Thyroid gland (tissue), 4 donors: ENCODE measurements at places on chromosomes 13 and 19. TPM values are rescaled to one million over a fixed set of nuclear protein-coding genes. Genes with fewer than 3 reads are reported as not detected.

Gene FBXO27
- total RNA-seq = 4.1 TPM

Gene OSCAR
- 1.1 TPM for total RNA-seq

Gene ZNF599
- 17.7 TPM for total RNA-seq

Gene CGB5
- total RNA-seq = not detected

Gene ZIC5
- total RNA-seq = not detected

Gene CGB3
- not detected for total RNA-seq

Gene VSTM2B
- total RNA-seq = not detected

Gene PPM1N
- total RNA-seq = 1.1 TPM

Gene FPR2
- total RNA-seq = 0.11 TPM

Gene DOCK9
- total RNA-seq = 161 TPM

DNA sequence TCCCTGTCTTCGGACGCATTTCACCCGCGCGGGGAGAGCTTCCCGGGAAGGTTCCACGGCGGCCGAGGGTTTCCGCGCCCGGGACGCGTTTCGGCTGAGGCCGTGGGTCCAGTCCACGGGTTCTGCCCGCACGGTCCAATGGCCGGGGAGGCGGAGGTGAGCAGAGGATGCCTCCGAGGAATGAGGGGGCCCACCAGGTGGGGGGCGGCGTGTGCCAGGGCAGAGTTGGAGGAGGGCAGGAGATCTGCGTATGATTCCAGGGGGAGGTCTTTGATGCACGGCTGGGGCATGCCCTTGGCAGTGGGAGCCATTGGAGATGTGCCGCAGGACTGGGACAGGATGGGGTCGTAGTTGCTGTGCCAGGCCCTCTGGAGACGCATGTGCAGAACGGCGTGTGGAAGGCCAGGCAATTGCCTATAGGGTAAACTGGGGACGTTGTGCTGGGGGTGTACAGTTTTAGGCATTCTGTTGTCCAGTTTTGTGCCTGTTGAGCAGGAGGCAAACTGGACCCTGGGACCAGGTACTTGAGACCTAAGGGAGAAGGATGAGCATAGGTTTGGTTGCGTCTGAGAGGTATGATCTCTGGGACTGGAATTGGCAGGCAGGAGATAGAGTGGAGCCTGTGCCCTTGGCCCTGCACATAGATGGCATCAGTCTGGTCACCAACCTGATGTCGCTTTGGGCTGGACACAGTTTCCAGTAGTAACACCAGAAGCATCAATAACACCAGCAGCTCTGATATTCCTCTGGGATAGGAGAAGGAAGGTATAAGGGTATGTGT is 751 bp downstream of the ZNF584 start:
- H3K36me3 ChIP-seq = no peaks in the 10 kb centered on the region
- peak overlapping the region; percentile 96 for H3K4me3 ChIP-seq
- DNase-seq = peak; percentile 25
- no peaks in the 10 kb centered on the region for H3K27me3 ChIP-seq

DNA sequence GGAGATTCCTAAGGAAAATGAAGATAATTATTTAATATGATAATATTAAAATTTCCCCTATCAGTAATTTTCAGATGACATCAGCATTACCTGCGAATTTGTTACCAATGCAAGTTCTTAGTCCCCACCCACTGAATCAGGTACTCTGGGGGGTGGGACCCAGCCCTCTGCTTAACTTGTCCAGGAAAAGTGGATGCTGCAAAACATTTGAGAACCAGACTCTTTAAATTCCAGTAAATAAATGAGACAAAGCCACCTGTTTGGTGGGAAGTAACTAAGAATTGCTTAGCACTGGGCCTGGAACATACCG is 495 bp upstream of the ZNF599 start:
- H3K36me3 ChIP-seq = peaks cover 7% of the 10 kb centered on the region
- peaks cover 13% of the 10 kb centered on the region for H3K4me1 ChIP-seq
- H3K4me3 ChIP-seq = peak overlapping the region; percentile 49
- no peak overlapping the region for H3K27ac ChIP-seq

GRCh38 chr13:56864451-56864850 is 276.3 kb upstream of the PRR20A start:
- no peaks in the 10 kb centered on the region for H3K4me1 ChIP-seq
- no peak overlapping the region for H3K4me3 ChIP-seq
- H3K27me3 ChIP-seq = no peaks in the 10 kb centered on the region

DNA sequence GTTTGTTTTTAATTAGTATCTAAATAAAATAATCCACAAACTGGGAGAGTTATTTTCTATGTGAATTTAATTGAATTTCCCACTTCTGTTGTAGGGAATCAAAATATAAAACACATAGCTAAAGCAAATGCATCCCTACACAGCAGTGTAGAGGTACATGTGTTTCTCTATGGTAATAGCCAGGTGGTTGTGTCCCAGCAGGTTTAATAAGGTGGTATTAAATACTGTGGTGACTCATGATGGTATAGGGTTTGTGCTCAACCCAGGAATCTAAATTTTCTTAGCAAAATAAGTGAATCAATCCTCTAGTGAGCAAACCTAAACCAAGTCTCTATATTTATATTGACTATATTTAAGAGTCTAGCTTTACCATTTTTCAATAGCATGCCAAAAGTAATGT is 30.0 kb downstream of the PCDH9 start:
- H3K27ac ChIP-seq = no peak overlapping the region
- H3K36me3 ChIP-seq = no peaks in the 10 kb centered on the region
- DNase-seq = no peak
- H3K27me3 ChIP-seq = no peaks in the 10 kb centered on the region
- no peak overlapping the region for H3K4me3 ChIP-seq

DNA sequence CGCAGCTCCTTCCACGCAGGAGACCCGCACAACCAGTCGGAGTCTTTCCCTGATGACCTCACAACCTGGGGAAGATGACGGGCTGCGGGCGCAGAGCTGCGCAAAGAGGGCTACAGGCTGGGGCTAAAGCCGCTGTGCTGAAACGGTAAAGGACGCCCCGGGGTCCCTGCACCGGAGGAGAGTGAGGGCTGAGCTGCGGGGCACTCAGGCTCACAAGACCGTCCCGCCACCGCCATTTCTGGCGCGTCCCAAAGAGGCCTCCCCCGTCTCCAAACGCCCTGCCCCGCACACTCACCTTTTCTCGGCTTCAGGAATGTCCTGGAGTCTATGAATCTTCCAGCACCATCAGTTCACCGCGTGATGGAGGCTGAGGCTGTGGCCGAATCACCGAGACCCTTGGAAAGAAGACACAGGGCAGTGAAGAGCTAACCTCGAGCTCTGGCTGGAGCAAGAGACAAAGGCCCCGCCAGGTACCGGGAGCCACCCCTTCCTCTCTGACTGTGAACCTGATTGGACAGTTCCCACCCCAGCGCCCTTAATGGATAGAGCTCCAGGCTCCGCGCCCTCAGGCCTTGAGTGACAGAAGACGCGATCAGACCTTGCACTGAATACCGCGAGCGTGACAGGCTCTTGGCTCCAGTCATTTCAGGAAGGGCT is 41.8 kb upstream of the ZNF429 start:
- peaks cover 3% of the 10 kb centered on the region for H3K4me1 ChIP-seq
- peak overlapping the region; percentile 17 for H3K4me3 ChIP-seq
- H3K27me3 ChIP-seq = no peaks in the 10 kb centered on the region
- no peaks in the 10 kb centered on the region for H3K36me3 ChIP-seq
- peak; percentile 64 for DNase-seq
- H3K27ac ChIP-seq = no peak overlapping the region

GRCh38 chr13:43309311-43309710 is 285.9 kb downstream of the DNAJC15 start:
- no peaks in the 10 kb centered on the region for H3K36me3 ChIP-seq
- no peak overlapping the region for H3K27ac ChIP-seq
- H3K4me3 ChIP-seq = no peak overlapping the region
- no peaks in the 10 kb centered on the region for H3K27me3 ChIP-seq
- H3K4me1 ChIP-seq = peaks cover 7% of the 10 kb centered on the region
- no peak for DNase-seq

DNA sequence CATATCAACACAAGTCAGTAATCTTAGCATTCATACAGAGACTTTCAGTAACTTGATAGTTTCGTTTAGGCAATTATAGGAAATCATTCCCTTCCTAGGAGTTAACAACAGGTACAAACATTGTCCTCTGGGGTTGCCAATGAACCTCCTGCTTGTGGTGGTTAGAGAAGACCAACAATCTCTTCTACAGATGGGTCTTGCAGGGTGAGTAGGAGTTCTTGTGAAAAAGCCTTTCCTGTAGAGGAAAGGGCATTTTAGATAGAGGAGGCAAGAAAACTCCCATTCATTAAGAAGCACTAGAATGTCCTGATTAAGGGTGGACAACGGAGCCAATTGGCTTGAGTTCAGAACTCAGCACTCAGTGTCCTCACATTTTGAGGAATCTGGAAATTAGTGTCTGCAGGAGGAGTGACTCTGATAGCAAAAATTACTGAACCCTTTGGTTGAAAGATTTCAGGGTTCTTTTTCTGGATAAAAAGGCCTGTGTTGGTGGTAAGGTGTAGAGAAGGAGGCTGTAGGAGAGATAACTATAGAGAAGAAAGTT is 4.2 kb downstream of the WDFY2 start:
- H3K27me3 ChIP-seq = no peaks in the 10 kb centered on the region
- no peak overlapping the region for H3K4me3 ChIP-seq
- no peak for DNase-seq
- no peaks in the 10 kb centered on the region for H3K36me3 ChIP-seq
- no peak overlapping the region for H3K27ac ChIP-seq

GRCh38 chr13:48443442-48444208 is 30.7 kb upstream of the LPAR6 start:
- H3K4me1 ChIP-seq = peaks cover 10% of the 10 kb centered on the region
- H3K4me3 ChIP-seq = no peak overlapping the region
- no peaks in the 10 kb centered on the region for H3K36me3 ChIP-seq
- no peak overlapping the region for H3K27ac ChIP-seq
- H3K27me3 ChIP-seq = no peaks in the 10 kb centered on the region
- DNase-seq = no peak

DNA sequence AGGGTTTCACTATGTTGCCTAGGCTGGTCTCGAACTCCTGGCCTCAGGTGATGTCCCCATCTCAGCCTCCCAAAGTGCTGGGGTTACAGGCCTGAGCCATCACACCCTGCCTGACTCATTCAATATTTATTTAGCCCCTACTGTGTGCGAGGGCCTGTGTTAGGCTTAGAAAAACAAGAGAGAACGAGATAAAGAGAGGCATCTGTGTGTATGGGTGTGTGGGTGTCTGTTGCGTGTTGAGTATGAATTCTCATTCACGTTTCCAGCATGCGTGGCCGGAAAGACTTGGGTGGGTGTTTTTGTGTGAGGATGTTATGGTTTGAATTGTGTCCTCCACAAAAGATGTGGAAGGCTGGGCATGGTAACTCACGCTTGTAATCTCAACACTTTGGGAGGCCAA is 9.5 kb downstream of the GADD45B start:
- H3K27ac ChIP-seq = no peak overlapping the region
- no peaks in the 10 kb centered on the region for H3K36me3 ChIP-seq
- H3K4me3 ChIP-seq = no peak overlapping the region
- DNase-seq = no peak

DNA sequence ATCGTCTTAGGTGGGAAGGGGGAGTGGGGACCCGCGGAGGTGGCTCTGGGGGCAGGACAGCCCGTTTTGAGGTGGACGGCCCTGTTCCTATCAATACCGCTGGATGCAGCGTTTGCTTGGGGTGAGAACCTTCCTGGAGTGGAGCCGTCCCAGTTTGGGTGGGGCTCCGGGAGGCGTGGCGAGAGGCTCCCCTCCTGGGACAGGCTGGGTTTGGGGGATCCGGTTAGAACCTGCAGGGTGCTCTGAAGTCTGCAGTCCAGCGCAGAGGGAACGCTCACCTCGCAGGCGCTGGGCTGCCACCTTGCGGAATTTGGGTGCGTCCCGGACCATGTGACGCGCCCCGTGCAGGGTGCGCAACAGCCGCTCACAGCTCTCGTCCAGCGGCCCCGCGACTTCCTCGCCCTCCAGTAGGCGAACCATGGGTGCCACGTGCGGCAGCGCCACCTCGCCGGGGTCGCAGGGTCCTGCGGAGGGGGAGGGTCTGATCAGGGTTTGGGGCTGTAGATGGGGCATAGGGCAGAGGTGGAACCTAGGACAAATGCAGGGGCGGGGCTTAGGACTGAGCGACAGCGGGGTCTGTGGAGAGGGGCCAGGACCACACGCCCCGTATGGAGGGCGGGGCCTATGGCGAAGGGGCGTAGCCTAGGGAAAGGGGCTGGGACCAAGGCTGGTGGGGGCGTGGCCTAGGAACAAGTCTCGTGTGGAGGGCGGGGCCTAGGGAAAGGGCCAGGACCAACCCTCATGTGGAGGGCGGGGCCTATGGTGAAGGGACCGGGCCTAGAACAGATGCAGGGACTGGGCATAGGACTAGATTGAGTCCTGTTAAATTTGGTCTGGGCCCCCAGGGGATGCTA is 13.8 kb downstream of the SH2D3A start:
- peak; percentile 84 for DNase-seq
- H3K4me3 ChIP-seq = no peak overlapping the region
- H3K27me3 ChIP-seq = no peaks in the 10 kb centered on the region

GRCh38 chr19:51316688-51317087 is 5.2 kb downstream of the IGLON5 start:
- no peak overlapping the region for H3K27ac ChIP-seq
- no peaks in the 10 kb centered on the region for H3K36me3 ChIP-seq
- no peak for DNase-seq
- no peak overlapping the region for H3K4me3 ChIP-seq

DNA sequence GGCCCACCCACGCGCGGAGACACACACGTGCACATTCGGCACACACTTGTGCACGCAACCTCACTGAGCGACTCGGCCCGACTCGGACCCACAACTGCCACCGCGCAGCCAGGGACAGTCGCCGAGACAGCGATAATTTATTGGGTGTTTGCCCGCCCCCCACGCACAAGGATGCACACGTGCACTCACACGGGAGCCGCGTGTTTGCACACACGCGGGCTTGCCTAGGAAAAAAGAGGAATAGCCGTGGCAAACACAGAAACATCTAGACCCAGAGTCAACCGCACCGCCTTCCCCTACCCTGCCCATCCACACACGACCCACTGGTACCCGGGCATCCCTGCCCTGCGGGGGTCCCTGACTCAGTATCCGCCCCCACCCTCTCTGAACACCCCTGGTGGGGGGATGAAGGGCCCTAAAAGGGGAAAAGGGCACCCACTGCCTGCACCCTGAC is 1.1 kb upstream of the SSBP4 start:
- H3K4me3 ChIP-seq = no peak overlapping the region
- H3K27me3 ChIP-seq = no peaks in the 10 kb centered on the region
- no peaks in the 10 kb centered on the region for H3K36me3 ChIP-seq
- peaks cover 44% of the 10 kb centered on the region for H3K4me1 ChIP-seq
- H3K27ac ChIP-seq = peak overlapping the region; percentile 87

GRCh38 chr19:54209058-54209810 is 8.6 kb downstream of the RPS9 start:
- no peaks in the 10 kb centered on the region for H3K27me3 ChIP-seq
- no peak overlapping the region for H3K4me3 ChIP-seq
- peaks cover 7% of the 10 kb centered on the region for H3K4me1 ChIP-seq
- peaks cover 36% of the 10 kb centered on the region for H3K36me3 ChIP-seq

GRCh38 chr13:44918326-44919103 is 70.8 kb downstream of the NUFIP1 start:
- peak overlapping the region; percentile 99 for H3K27ac ChIP-seq
- no peaks in the 10 kb centered on the region for H3K36me3 ChIP-seq
- peak; percentile 93 for DNase-seq
- no peaks in the 10 kb centered on the region for H3K27me3 ChIP-seq
- H3K4me3 ChIP-seq = peak overlapping the region; percentile 23

- no peak overlapping the region for H3K4me3 ChIP-seq
- no peaks in the 10 kb centered on the region for H3K4me1 ChIP-seq
- DNase-seq = no peak
- no peak overlapping the region for H3K27ac ChIP-seq
- peaks cover 52% of the 10 kb centered on the region for H3K36me3 ChIP-seq
Measured at GRCh38 chr19:3975144-3975543, 4.2 kb upstream of the DAPK3 start.
